Ovary (tissue), 10 donors: ENCODE measurements at places on chromosomes 4 and X. TPM values are rescaled to one million over a fixed set of nuclear protein-coding genes. Genes with fewer than 3 reads are reported as not detected.

DNA sequence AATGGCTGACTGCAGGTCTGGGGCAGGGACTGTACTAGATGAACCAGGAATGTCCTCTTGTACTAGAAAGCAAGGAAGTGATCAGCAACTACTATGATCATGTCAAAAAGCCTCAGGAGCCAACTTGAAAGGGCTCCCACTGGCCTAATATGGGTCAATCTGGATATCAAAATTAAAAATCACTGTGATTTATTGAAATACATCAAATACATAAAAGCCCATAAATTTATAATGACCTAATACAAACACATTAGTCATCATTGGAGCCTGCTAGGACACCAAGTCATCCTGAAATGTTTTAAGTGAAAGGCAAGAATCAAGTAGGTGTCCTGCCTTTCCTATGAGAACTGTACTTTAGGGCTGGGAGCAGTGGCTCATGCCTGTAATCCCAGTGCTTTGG, 70.5 kb upstream of the KLHL13 start:
- H3K27me3 ChIP-seq: no peaks in the 10 kb centered on the region
- no peaks in the 10 kb centered on the region for H3K36me3 ChIP-seq
- no peaks in the 10 kb centered on the region for H3K4me1 ChIP-seq
- no peak overlapping the region for H3K4me3 ChIP-seq

- H3K36me3 ChIP-seq: no peaks in the 10 kb centered on the region
- DNase-seq: no peak
- H3K27ac ChIP-seq: no peak overlapping the region
Measured at GRCh38 chr4:10504570-10505179, 47.4 kb upstream of the ZNF518B start.

- no peaks in the 10 kb centered on the region for H3K27me3 ChIP-seq
- no peak overlapping the region for H3K4me3 ChIP-seq
- no peaks in the 10 kb centered on the region for H3K4me1 ChIP-seq
- no peak for DNase-seq
Measured at GRCh38 chrX:135006187-135006586, 15.4 kb downstream of the SMIM10 start.

DNA sequence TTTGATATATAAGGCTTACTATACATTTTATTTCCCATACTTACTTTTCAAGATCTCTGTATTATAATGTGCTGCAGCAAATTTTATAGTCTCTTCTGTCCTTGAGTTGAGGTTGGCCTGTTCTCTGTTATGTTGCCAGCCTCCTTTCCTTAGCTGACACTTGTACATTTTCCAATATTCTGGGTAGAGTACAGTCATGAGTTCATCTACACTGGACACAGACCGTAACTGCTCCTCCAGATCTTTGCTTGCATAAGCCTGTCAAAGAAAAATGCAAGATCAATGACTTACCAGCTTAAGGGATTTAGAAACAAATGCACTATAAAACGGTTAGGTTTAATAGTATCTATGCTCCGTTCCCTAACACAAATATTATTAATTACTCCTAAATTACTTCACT, 63.2 kb downstream of the VEGFC start:
- no peaks in the 10 kb centered on the region for H3K27me3 ChIP-seq
- DNase-seq: no peak
- H3K27ac ChIP-seq: no peak overlapping the region
- no peaks in the 10 kb centered on the region for H3K36me3 ChIP-seq
- peaks cover 2% of the 10 kb centered on the region for H3K4me1 ChIP-seq
- H3K4me3 ChIP-seq: no peak overlapping the region

DNA sequence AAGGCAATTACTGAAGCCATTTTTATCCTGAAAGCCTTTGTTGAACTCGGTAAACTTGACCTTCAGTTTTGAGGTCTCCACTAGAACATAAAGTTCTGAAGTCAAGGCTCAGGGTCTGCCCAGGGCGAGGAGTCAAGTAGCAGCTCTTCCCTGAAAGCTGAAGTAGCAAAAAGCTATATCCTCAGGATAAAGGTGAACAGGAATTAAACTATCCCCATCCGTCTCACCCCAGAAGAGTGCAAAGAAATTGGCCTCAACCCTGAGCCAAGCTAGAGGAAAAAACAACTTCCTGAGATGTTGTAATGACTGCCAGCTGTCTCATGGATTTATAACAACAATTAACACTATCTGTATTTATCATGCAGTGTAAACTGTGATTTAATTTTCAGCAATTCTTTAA, 590.8 kb downstream of the SPRY1 start:
- no peak for DNase-seq
- no peaks in the 10 kb centered on the region for H3K27me3 ChIP-seq
- no peak overlapping the region for H3K27ac ChIP-seq
- H3K4me1 ChIP-seq: no peaks in the 10 kb centered on the region

The HDX gene
- 9.4 TPM for total RNA-seq

The SATL1 gene
- not detected for total RNA-seq

- no peaks in the 10 kb centered on the region for H3K27me3 ChIP-seq
- no peak overlapping the region for H3K4me3 ChIP-seq
- H3K36me3 ChIP-seq: no peaks in the 10 kb centered on the region
- no peak overlapping the region for H3K27ac ChIP-seq
- no peak for DNase-seq
Measured at GRCh38 chrX:68431836-68432235, 1.5 kb downstream of the OPHN1 start.

DNA sequence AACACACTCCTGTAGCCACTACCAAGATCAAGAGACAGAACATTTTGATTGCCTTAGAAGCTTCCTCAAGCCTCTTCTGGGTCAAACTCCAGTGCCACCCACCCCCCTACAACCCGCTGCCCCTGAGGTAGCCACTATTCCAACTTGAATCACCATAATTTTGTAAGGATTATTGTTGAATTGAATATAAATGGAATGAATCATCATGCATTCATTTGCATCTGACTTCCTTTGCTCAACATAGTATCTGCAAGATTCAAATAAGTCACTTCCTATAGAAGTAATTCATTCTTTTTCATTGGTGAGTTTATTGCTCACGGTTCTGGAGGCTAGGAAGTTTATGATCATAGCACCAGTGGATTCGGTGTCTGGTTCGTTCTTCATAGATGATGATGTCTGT, 364.2 kb downstream of the SLITRK2 start:
- no peak for DNase-seq
- no peaks in the 10 kb centered on the region for H3K4me1 ChIP-seq
- no peak overlapping the region for H3K27ac ChIP-seq
- H3K4me3 ChIP-seq: no peak overlapping the region
- H3K36me3 ChIP-seq: no peaks in the 10 kb centered on the region

DNA sequence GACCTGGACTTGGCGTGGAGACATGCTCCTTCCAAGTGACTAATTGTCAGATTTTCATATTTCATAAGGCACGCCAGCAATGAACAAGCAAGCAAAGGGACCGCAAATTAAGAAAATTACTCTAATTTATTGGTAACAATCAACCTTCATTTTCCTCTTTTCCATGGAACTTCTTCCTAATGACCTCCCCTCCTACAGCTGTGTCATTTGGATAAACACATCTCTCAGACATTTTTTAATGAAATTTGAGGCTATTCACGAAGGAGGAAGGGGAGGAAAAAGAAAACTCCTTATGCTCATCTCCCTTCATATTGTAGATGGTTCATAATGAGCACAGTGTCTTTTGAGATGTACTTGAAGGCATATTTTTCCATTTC, 38.6 kb upstream of the TLR3 start:
- no peak overlapping the region for H3K4me3 ChIP-seq
- peaks cover 9% of the 10 kb centered on the region for H3K4me1 ChIP-seq
- no peak overlapping the region for H3K27ac ChIP-seq

The CXCL5 gene
- 0.10 TPM for total RNA-seq
